GM23248 (cell line): ENCODE measurements at places on chromosomes 3 and 15. TPM values are rescaled to one million over a fixed set of nuclear protein-coding genes. Genes with fewer than 3 reads are reported as not detected.

DNA sequence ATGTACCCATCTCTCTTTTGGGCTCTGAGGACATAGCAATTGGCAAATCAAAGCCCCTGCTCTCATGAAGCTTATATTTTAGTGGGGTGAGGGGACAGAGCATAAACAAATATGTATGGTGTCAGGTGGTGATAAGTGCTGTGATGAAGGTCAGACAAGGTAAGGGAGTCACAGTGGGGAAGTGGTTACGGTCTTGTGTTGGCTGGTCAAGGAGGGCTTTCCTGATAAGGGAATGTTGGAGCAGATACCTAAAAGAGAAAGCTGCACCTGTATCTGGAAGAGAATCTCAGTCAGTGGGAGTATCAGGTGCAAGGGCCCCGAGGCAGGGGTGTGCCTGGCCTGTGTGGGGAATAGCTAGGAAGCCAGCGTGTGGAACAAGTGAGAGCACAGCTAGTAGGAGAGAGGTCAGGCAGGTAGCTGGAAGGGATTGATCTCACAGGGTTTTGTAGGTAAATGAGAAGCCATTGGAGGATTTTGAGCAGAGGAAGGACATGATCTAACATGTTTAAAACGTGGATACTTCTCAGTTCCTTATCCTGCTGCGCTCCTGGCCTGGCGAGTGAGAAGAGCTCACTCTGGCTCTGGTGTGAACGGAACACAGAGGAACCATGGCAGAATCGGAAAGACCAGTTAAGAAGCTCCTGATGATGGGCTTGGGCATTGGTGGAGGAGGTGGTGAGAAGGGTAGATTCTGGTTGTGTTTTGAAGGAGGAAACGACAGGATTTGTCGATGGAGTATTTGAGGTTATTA lies 35.5 kb downstream of the MRAS start:
- DNase-seq = no peak
- H3K36me3 ChIP-seq = no peaks in the 10 kb centered on the region
- no peaks in the 10 kb centered on the region for H3K27me3 ChIP-seq

- DNase-seq = no peak
- H3K27ac ChIP-seq = no peak overlapping the region
- H3K4me3 ChIP-seq = no peak overlapping the region
- H3K27me3 ChIP-seq = no peaks in the 10 kb centered on the region
These were observed 52.2 kb upstream of the SEC22A start for GRCh38 chr3:123149525-123149924.

TMEM266 gene
- 0.10 TPM in 1 of 2 replicates, not detected in the other for polyA plus RNA-seq

DNA sequence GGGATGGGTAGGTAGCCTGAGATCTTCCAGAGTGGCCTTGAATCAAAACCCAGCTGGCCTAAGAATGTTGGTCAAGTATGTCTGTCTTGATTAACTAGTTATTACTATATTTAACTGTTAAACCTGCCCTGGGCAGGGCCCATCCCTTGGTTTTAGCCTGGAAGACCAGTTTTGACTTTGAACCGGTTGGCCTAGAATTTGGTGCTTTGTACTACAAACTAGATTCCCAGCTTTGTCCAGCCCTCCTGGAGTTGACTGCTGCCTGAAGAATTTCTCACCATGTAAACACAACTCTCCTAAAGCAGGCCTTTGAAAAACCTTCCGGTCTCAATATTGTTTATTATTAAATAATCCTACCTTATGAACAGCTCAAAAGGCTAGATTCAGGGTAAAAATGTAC lies 16.0 kb downstream of the C15orf62 start:
- H3K4me1 ChIP-seq = peaks cover 19% of the 10 kb centered on the region
- no peaks in the 10 kb centered on the region for H3K27me3 ChIP-seq
- H3K4me3 ChIP-seq = no peak overlapping the region
- no peak for DNase-seq
- no peak overlapping the region for H3K27ac ChIP-seq

DNA sequence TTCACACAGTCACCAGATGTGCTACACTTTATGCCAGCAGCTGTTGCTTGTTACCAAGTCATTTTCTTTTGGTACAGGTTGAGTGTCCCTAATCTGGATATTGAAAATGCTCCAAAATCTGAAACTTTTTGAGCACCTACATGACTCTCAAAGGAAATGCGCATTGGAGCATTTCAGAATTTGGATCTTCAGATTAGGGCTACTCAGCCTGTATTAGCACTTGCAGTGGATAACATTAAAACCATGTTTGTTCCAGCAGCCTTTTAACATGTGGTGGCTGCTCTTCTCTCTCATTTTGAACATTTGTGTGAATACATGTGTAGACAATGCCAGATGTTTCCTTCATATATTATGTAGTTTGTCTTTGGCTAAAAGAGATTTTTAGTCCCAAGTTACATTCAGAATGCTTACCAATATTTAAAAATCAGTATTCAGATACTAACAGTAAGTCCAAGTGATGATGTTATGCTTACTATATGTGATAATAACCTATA lies 230.9 kb upstream of the UBE2E1 start:
- no peaks in the 10 kb centered on the region for H3K36me3 ChIP-seq
- H3K27ac ChIP-seq = no peak overlapping the region
- H3K4me3 ChIP-seq = no peak overlapping the region
- no peaks in the 10 kb centered on the region for H3K27me3 ChIP-seq

DNA sequence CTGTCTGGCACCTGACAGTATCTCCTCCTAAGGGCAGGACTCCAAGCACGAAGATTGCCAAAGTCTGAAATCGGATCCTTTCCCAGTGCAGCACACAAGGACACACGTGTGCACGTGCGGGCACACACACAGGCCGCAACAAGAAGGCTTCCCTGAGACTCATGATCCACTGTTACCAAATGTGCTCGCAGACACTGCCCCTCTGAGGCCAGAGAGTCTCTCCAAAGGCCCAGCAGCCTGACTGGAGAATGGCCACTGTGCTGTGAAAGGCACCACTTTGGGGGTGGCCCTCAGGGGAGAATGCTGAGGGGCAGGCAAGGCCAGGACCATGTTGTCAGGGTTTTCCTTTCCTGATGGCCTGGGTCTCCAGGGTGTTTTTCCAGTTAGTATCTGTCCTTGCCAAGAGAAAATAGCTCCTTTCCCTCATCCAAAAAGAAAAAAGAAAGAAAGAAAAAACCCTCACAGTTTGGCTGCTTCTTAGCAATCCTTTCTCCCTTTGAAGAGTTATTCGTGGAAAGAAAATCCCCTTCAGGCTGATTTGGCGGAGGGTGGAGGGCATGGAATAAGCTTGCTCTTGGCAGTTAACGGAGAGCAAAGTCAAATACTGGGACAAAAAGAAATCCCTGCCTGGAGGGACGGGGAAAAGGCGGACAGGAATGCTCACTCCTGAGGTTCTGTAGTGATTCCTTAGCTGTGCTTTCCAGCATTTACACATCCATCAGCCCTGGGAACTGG lies 112.2 kb upstream of the ETV5 start:
- H3K27ac ChIP-seq = no peak overlapping the region
- no peaks in the 10 kb centered on the region for H3K4me1 ChIP-seq
- H3K36me3 ChIP-seq = no peaks in the 10 kb centered on the region

DNA sequence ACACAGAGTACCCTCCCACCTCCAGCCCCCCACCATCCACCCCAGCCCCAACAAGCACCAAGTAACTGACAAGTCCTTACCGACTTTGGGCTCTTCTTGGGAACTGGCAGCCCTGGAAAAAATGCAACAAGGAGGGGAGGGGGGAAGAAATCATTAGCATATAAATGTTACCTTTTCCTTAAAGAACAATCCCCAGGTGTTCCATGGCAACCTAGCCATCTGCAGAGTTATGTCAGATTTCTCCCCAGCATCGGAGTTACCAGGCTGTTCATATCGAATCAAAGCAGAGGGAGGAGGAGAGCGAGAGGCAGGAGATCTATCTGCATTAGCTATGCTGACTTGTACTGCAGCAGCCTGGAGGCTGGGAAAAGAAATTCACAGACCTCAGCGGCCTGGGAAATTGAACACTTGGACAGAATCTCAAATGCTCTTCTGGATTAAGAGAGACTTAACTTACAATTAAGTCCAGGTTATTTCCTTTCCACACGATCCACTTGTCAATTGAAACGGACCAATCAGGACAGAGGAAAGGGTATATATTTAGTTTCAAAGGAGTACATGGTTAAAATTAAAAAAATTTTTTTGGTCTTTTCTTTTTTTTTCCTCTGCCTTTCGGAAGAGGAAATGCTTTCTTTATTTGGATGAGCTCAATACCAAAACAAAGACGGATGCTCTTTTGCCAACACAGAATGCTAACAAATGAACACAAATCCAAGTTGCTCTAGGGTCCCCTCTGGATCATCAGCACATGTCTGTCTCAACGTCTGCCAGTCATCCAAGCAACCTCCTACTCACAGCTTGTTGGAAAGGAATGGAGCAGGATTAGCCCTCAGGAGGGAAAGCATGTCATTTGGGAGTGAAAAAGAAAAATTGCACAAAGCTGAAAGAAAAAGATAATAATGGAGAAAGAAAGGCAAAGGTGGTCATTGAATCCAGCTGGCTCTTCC lies 637.1 kb downstream of the MAGI1 start:
- no peak overlapping the region for H3K4me3 ChIP-seq
- no peaks in the 10 kb centered on the region for H3K36me3 ChIP-seq
- peaks cover 17% of the 10 kb centered on the region for H3K4me1 ChIP-seq

MLF1 gene
- 13.6 and 15.6 TPM in 2 replicates for polyA plus RNA-seq

NDN gene
- polyA plus RNA-seq = 76.9 and 78.7 TPM in 2 replicates

- H3K4me3 ChIP-seq = no peak overlapping the region
- no peak for DNase-seq
- peaks cover 85% of the 10 kb centered on the region for H3K36me3 ChIP-seq
- no peak overlapping the region for H3K27ac ChIP-seq
These were observed 15.6 kb downstream of the EOGT start for GRCh38 chr3:68997887-68998286.

DNA sequence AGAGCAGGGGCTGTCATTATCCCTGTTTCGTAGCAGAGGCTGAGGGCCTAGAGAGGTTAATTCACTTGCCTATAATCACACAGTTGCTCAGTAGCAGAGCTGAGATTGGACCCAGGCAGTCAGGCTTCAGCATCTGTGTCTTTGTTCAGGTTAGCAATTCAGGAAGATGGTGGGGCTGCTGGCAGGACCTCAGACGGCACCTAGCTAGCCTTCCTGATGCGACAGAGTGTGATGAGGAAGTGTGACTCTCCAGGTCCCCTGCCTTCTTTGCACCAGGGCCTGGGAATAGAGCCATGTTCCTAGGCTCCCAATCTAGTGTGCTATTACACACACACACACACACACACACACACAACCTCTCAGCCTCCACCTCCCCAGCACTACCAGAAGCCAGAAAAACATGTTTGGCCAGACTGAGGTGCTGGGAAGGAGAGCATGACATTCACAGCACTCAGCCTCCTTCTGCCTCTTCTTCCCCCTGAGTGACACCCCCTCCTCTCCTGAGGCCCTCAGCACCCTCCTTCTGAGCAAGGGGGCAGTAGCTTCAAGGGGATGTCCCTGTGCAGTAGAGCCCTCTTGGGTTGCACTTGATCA lies 88.9 kb downstream of the TLE3 start:
- H3K27me3 ChIP-seq = peaks cover 25% of the 10 kb centered on the region
- no peak for DNase-seq
- no peak overlapping the region for H3K4me3 ChIP-seq
- no peak overlapping the region for H3K27ac ChIP-seq
